Upper lobe of left lung (tissue), 6 donors: ENCODE measurements at places on chromosomes 12 and 14. TPM values are rescaled to one million over a fixed set of nuclear protein-coding genes. Genes with fewer than 3 reads are reported as not detected.

DNA sequence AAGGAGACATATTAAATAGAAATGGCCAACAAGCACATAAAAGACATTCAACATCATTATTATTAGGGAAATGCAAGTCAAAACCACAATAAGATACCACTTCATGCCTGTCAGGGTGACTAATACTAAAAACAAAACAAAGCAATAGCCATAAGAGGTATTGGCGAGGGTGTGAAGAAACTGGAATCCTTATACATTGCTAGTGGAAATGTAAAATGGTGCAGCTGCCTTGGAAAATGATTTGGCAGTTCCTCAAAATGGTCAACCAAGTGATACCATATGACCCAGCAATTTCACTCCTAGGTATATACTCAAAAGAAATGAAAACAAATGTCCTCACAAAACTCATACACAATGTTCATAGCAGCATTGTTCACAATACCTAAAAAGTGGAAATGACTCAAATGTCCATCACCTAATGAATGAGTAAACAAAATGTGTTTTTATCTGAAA is 27.0 kb downstream of the GPR135 start:
- no peak overlapping the region for H3K4me3 ChIP-seq
- no peaks in the 10 kb centered on the region for H3K27me3 ChIP-seq
- no peaks in the 10 kb centered on the region for H3K4me1 ChIP-seq
- H3K36me3 ChIP-seq: no peaks in the 10 kb centered on the region
- DNase-seq: no peak

DNA sequence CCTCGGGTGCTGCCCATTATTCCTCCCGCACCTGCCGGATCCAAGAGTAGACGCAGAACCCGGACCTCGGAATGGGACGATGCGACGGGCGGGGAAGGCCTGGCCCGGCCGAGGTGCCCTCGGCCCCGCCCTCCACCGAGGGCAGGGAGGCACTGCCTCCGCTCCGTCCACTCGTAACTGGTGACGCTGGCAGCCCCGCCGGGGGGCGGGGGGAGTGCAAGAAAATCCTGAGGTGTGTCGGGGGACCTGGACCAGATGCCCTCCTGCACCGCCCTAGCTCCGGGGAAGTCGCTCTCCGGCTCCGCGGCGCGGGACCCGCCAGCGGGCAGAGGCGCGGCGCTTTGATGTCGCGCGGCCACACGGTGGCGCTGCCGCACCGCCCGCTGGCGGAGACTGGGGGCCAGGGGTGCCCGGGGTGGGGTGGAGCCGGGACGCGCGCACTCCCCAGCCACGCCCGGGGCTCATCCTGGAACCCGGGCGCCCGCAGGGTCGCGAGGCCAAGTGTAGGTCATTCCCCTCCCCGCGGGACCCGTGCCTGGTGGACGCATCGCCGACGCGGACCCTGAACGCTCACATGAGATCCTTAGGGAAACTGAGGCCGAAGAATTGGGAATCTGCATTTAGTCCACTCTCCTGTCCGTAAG is 202.8 kb downstream of the TTC8 start:
- no peaks in the 10 kb centered on the region for H3K27me3 ChIP-seq
- peak; percentile 38 for DNase-seq
- H3K4me3 ChIP-seq: peak overlapping the region; percentile 42

GRCh38 chr14:92649934-92650545 is 98.4 kb downstream of the LGMN start:
- peak overlapping the region; percentile 90 for H3K27ac ChIP-seq
- H3K4me3 ChIP-seq: no peak overlapping the region
- no peak for DNase-seq
- H3K4me1 ChIP-seq: peaks cover 55% of the 10 kb centered on the region
- H3K36me3 ChIP-seq: no peaks in the 10 kb centered on the region

SPTB gene
- 3.0 TPM for total RNA-seq

DNA sequence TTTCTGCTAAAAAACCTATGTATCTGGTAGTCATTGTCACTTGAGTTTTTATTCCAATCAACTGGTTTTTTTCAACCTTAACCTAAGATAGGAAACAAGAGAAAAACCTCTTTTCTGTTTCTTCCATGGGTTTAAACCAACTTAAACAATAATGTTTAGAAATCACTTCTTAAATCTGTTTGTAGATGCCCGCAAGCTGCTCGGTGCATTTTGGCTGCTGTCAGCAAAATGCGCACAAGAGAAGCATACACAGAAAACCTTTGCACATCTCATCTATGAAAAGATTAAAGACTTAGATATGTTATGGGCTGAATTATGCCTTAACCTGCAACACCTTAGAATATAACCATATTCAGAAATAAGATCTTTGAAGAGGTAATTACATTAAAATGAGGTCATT is 299.8 kb downstream of the ITPR2 start:
- no peaks in the 10 kb centered on the region for H3K36me3 ChIP-seq
- H3K27ac ChIP-seq: no peak overlapping the region
- H3K4me1 ChIP-seq: no peaks in the 10 kb centered on the region
- no peak overlapping the region for H3K4me3 ChIP-seq

- no peak overlapping the region for H3K27ac ChIP-seq
- no peak overlapping the region for H3K4me3 ChIP-seq
- no peaks in the 10 kb centered on the region for H3K4me1 ChIP-seq
- no peak for DNase-seq
- H3K36me3 ChIP-seq: no peaks in the 10 kb centered on the region
- H3K27me3 ChIP-seq: no peaks in the 10 kb centered on the region
Observed at GRCh38 chr12:107178776-107179175, 85.4 kb upstream of the CRY1 start.

FBLN5 gene
- total RNA-seq: 196 TPM

- no peaks in the 10 kb centered on the region for H3K27me3 ChIP-seq
- H3K36me3 ChIP-seq: no peaks in the 10 kb centered on the region
- DNase-seq: peak; percentile 91
- peak overlapping the region; percentile 83 for H3K4me3 ChIP-seq
- peak overlapping the region; percentile 98 for H3K27ac ChIP-seq
Observed at GRCh38 chr12:106245767-106246166, 2.1 kb downstream of the CKAP4 start.

DNA sequence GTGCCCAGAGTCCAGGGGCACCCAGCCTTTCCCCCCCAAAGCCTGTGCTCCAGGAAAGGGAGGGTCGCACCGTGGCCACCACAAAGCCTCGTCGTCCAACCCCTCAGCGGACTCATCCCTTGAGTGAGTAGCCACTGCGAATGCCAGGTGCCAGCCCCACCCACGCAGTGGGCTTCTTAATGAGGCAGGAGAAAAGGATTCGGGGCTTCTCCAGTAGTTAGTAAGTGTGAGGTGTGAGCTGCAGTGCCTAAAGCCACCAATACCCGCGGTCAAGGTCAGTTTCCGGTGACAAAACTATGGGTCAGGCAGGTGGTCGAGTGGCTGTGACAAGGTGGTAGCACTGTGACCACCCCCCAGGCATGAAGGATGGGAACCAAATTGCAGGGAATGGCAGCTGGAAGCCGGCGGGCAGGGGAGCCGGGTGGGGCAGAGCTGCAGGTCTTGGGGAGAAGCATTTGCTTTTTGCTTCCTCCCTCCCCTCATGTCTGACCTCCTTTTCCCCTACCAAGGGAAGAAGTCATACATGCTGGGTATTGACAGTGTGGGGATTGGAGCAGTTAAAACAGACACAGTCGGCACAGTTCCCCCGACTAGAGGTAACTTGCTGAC is 8.0 kb downstream of the RAN start:
- no peaks in the 10 kb centered on the region for H3K4me1 ChIP-seq
- peaks cover 28% of the 10 kb centered on the region for H3K36me3 ChIP-seq
- H3K4me3 ChIP-seq: no peak overlapping the region
- no peak for DNase-seq

DNA sequence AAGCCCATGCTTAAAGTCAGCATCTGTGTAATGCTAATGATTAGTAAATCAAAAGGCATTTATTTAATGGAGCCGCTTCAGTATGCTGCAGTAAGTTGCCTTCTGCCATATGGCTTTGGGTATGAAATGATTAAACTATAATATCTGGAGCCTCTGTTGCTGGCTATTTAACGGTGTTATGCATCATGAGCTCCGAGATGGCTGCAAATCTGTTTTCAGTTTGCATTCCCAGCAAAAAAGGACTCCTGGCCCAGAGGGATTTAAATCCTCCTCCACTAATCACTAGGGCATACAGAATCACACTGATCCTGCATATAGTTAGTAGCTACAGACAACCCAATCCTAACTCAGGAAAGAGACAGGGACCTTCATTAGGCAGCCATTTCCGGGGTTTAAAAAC is 171.5 kb upstream of the EEA1 start:
- no peak overlapping the region for H3K27ac ChIP-seq
- no peaks in the 10 kb centered on the region for H3K36me3 ChIP-seq
- no peaks in the 10 kb centered on the region for H3K4me1 ChIP-seq
- no peak overlapping the region for H3K4me3 ChIP-seq
